Cerebellum (tissue), 4 donors: ENCODE measurements at places on chromosomes 7 and 10.

DNA sequence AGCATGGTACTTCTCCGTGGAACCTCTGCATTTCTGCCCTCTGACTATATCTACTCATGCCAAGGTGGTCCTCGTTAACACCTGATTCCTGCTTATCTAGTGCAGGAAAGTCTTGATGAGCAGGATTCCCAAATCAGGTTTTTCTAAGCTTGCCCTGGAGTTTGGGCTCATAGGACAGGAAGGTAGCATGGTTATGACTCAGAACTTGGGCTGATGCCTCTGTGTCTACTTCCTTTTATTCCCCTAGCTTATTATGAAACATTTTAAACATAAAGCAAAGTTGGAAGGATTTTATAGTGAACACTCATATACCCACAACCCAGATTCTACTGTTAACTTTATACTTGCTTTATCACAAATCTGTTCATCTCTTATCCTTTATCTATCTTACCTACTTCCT is 5.6 kb downstream of the SUFU start:
- DNase-seq = no peak

GRCh38 chr10:70782086-70782745 is 3.0 kb downstream of the TBATA start:
- no peak for DNase-seq

- DNase-seq = no peak
These were observed 50.0 kb upstream of the GTF2IRD1 start for GRCh38 chr7:74403521-74404387.

DNA sequence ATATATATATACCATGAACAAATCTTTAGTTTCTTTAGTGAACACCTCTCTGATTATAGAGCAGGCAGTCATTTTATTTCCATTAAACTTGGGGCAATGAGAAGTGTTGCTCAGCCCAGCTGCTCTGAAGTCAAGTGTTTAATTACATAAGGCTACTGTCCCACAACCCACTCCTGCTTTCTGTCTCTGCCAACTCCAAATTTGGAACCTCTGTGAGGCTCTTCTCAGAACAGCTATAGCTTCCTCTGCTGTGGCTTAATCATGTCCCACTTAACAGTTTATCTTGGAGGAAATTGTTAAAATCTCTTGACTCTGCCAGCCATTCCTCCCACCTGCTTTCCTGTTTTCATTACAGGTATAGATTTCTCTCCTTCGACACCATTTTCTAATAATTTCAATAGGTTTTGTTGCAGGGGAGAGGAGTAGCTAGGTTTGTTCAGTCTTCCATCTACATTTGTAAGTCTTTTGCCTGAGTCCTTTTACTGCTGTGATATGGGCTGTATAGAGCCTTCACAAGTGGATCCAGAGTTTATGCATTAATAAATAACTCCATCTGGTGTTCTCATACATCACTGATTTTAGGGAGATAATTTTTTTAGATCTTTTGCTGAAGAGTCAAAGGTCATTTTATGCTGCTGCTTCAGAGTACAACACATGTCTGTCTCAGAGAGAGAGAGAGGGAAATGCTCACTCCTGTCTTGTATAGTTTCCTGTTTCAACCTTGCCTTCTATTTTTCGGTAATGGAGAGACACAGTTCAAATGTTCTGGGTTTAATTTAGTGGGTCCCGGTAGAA is 170.4 kb downstream of the WNT2 start:
- DNase-seq = no peak

- no peak for DNase-seq
These were observed 73.9 kb downstream of the KIAA1549 start for GRCh38 chr7:138907201-138907847.

- DNase-seq = no peak
These were observed 120.1 kb upstream of the PLXNA4 start for GRCh38 chr7:132696332-132696731.

- DNase-seq = no peak
These were observed 203.1 kb downstream of the CDC14C start for GRCh38 chr7:49127359-49127913.

DNA sequence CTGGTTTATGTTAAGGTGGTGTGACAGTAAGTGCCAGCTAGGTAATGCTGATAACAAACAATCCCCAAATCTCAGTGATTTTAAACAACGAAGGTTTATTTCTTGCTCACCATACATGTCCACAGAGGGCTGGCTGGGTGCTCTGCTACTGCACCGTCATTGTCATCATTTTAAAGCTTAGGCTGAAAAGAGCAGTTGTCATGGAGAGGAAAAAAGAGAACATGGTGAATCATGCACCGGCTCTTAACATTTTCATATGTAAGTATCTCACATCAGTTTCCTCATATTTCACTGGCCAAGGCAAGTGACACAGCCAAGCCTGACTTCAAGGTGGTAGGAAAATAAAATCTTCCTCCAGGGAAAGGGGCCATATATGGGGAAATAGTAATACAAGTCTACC is 746.9 kb downstream of the SORCS3 start:
- DNase-seq = no peak

DNA sequence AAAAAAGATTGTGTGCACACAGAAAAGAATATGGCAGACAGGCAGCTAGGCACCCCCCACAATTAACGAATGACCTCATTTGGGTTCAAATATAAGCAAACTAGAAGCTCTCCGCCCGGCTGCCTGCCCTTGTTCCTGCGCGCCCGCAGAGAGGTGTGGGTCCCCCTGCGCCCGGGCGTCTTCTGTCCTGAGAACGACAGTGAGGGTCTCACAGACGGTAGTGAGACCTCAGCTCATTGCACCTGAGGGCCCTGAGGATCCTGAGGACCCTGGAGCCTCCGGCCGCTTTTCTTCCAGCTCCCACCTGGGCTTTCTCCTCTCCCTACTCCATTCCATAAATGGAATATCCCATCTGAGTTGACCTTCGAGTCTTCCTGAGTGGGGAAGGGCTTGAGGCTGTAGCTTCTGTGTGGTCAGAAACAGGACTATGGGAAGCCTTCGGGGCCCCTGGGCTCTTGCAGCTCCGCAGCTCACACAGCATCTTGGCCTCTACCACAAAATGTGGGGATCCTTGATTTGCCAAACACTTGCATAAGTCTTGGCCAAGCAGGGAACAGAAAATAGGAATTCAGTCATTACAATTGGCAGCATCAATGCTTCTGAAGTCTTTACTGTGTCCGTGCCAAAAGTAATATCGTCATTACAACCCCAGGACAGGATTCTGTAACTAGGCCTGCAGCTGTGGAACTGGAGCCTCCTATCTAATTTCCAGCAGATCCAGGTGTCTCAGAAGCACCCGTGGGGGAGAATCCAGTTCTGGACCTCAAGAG is 43.8 kb downstream of the JAKMIP3 start:
- no peak for DNase-seq

GRCh38 chr10:98374217-98374985 is 40.6 kb downstream of the PYROXD2 start:
- no peak for DNase-seq

DNA sequence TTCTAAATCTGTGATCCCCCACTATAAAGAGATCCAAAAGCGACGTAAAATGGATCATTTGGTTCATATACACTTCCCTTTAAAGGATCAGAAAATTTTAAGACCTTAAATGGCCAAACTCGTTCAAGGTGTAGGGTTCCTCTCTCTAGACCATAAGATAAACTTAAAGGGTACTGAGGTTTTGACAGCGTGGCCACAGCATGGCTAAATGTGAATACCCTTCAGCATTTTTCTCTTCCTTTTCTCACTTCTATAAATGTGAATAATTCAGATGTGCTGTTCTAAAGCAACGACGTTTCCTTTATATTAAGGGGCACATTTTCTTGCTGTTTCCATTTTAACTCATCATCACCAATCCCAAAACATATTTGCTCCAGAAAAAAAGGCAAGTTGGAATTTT is 5.2 kb downstream of the ZCWPW1 start:
- DNase-seq = no peak
